Muscle of arm (tissue), 14 donors: ENCODE measurements at places on chromosomes 2 and 18. TPM values are rescaled to one million over a fixed set of nuclear protein-coding genes. Genes with fewer than 3 reads are reported as not detected.

ALPP gene
- polyA plus RNA-seq, result 0.13 TPM

G6PC2 gene
- not detected for polyA plus RNA-seq

CHPF gene
- 49.5 TPM for polyA plus RNA-seq

REG1B gene
- not detected for polyA plus RNA-seq

ARMC9 gene
- 3.3 TPM for polyA plus RNA-seq

CPO gene
- 0.36 TPM for polyA plus RNA-seq

LHCGR gene
- 0.48 TPM for polyA plus RNA-seq

GRCh38 chr2:238720232-238720672 is 127.6 kb upstream of the TWIST2 start:
- no peak for DNase-seq

- no peak for DNase-seq
These were observed 82.0 kb downstream of the DCDC2C start for GRCh38 chr2:3785220-3785889.

GRCh38 chr2:70673041-70673647 is 94.9 kb downstream of the ADD2 start:
- no peak for DNase-seq

- no peak for DNase-seq
These were observed 20.7 kb downstream of the SLC14A2 start for GRCh38 chr18:45635893-45636509.

DNA sequence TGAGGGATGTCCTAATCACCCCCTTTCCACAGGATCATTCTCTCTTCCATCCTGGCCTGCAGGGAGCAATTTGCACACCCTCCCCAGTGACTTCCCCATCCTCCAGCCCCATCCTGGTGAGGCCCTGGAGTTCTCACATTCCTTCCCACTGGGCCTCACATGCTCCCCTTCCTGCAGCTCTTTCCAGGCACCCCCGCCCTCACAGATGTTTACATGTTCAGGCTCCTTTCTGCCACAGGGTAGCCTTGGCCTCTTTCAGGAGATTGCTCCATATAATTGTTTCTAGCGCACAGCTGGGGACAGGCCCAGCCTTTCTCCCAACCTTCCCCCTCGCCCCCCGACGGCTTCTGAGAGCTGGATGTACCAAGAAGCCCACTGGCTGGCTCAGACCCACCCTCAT is 288.4 kb upstream of the TRIB2 start:
- DNase-seq, result no peak

DNA sequence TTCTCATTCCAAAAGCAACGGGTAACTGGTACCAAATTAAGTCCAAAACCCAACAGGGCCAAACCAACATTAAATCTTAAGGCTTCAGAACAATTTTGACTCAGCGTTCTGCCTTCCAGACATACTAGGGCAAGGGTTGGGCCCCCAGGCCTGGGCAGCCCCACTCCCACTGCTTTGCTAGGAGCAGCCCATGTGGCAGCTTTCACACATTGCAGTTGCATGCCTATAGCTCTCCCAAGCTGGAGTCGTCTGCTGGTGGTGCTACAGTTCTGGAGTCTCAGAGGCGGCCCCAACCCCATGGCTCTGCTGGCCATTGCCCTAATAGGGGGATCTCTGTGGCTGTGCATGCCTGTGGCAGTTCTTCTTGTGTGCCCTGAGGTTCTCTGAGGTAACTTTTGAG is 37.6 kb upstream of the CD226 start:
- no peak for DNase-seq
